ENCODE measurements at places on chromosomes 4 and X.

GRCh38 chrX:10007621-10008020 is 40.5 kb downstream of the CLDN34 start:
- no peaks in the 10 kb centered on the region for H3K36me3 ChIP-seq
- H3K4me1 ChIP-seq: peaks cover 4% of the 10 kb centered on the region
- H3K27me3 ChIP-seq: no peaks in the 10 kb centered on the region

GRCh38 chr4:169658975-169659715 is 38.8 kb downstream of the CLCN3 start:
- H3K4me1 ChIP-seq: peaks cover 31% of the 10 kb centered on the region
- H3K36me3 ChIP-seq: no peaks in the 10 kb centered on the region
- no peaks in the 10 kb centered on the region for H3K27me3 ChIP-seq
- H3K27ac ChIP-seq: peak overlapping the region; percentile 93

GRCh38 chrX:110133735-110134370 is 130.9 kb downstream of the TMEM164 start:
- no peaks in the 10 kb centered on the region for H3K27me3 ChIP-seq
- no peak for DNase-seq
- H3K27ac ChIP-seq: no peak overlapping the region
- H3K36me3 ChIP-seq: no peaks in the 10 kb centered on the region
- no peaks in the 10 kb centered on the region for H3K4me1 ChIP-seq

GRCh38 chrX:67543818-67544217 is at the start of gene AR:
AR (plus strand) TSS chrX:67544021; CDS start chrX:67545147, 1,126 bp downstream.
- peaks cover 38% of the 10 kb centered on the region for H3K27me3 ChIP-seq
- H3K36me3 ChIP-seq: no peaks in the 10 kb centered on the region
- peak within 1 kb of the TSS; percentile 29 for H3K4me3 ChIP-seq
- no peaks in the 10 kb centered on the region for H3K4me1 ChIP-seq
- DNase-seq: peak; percentile 5

- no peaks in the 10 kb centered on the region for H3K36me3 ChIP-seq
- no peaks in the 10 kb centered on the region for H3K4me1 ChIP-seq
- DNase-seq: no peak
Measured at GRCh38 chr4:88854481-88854880, 156.9 kb upstream of the NAP1L5 start.

DNA sequence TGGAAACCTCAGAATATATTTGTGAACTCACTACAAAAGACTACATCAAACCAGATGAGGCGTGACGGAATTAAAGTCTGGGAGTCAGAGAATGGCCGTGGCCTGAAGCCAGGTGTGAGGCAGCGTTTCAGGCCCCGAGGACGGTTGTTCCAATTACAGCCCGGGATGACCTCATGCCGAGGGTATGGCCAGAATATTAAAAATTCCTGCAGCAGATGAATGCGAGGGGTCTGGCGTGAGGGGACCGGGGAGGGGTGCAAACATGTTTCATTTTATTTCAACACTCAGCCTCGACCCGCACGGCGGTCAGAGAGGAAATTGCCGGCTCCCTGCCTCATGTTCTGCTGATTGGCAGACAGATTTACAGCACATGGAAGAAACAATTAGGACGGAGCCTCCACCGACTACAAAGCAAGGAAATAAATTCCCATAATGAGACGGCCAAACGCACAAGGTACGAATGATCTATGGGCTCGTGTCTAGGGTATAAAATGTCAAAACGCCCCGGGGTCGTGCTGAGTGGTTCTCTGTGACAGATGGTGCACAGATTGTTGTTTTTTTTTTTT is 289.7 kb downstream of the SHOX start:
- no peaks in the 10 kb centered on the region for H3K4me1 ChIP-seq
- no peaks in the 10 kb centered on the region for H3K36me3 ChIP-seq
- no peak overlapping the region for H3K27ac ChIP-seq
- no peaks in the 10 kb centered on the region for H3K27me3 ChIP-seq

- no peaks in the 10 kb centered on the region for H3K27me3 ChIP-seq
- H3K27ac ChIP-seq: no peak overlapping the region
- no peak overlapping the region for H3K4me3 ChIP-seq
- no peaks in the 10 kb centered on the region for H3K4me1 ChIP-seq
- H3K36me3 ChIP-seq: no peaks in the 10 kb centered on the region
- no peak for DNase-seq
Measured at GRCh38 chrX:67558267-67558666, 14.4 kb downstream of the AR start.

DNA sequence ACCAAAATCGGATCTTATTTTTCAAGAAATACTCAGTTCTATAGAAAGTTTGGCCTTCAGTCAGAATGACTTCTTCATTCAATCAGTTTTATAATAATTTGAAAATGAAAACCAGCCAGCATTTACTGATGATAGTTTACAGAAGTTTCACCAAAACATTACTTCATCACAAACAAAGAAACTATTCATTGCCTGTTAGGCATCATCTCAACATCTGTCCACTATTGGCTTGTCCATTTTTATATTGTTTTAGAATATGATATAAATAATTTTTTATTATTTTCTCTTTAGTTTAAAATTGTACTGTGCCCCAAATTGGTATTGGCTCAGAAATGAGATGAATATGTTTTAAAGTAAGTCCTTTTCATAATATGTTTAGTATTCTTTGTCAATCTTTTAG is 38.4 kb downstream of the FAT4 start:
- H3K4me3 ChIP-seq: no peak overlapping the region
- no peak for DNase-seq
- H3K4me1 ChIP-seq: no peaks in the 10 kb centered on the region
- no peaks in the 10 kb centered on the region for H3K27me3 ChIP-seq

Data from SK-N-SH (cell line).